ENCODE measurements at places on chromosomes 1 and 21.
A peak's percentile ranks its signal among the peaks of the same experiment; 100 is the strongest.

DNA sequence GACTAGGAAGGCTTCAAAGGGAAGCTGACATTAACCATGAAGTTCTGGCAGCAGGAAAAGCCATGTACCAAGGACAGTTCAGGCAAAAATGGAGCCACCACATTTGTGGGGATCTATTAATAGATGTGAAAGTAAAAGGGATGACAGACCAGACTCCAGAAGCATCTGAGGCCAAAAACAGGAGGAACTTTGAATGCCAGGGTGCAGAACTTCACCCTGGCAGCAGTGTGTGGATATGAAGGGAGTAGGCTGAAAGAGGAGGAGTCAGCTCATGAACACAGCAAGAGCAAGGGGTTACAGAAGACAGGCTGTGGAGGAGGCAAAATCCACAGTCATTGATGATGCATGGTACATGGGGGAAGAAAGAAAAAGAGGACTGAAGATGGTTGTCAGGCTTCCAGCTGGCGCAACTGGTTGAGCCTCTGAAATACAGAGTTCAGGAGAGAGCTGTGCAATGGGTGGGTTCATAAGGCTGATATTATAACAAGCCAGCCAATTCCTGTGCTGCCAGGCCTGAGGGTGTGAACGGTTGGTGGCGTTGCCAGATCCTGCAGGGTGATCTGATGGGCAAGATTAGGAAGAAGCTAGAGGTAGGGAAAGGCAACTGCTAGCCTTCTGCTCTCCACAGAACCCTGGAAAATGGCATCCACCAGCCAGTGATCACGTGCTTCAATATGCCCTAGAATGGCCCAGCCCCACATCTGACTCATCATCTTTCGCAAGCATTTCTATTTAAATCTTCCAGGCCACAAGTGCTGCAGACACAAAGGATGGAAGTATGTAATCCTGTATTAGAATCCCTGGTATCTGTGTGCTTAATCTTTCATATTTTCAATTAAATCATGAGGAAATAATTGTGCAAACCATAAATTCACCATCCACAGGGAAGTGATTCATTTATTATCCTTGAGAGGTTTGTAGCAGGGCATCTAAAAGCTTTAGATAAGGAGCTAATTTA, 81.9 kb downstream of the SLC25A24 start:
- DNase-seq, result no peak

GRCh38 chr1:22247527-22248245, 104.8 kb upstream of the WNT4 start:
- DNase-seq, result no peak

DNA sequence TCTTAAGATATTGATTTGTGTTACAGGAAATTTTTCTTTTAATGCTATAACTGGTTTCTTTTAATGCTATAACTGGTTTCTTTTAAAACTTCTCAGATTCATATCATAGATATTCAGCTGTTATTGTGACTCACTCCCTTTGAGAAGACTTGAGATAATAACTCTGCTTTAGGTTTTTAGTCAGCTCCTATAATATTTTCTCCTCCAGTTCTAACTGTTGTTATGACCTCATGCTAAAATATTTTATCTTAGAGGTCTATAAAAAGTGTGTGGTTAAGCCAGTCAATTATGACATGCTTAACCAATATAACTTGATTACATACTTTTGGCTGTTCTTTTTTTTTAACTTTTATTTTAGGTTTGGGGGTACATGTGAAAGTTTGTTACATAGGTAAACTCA, 280.2 kb downstream of the PTGER3 start:
- no peak for DNase-seq

GRCh38 chr1:54804471-54805132, 3.5 kb upstream of the TTC22 start:
- DNase-seq, result no peak

- DNase-seq, result no peak
Measured at GRCh38 chr1:94257444-94257843, 20.1 kb upstream of the ARHGAP29 start.

GRCh38 chr1:108646648-108647269, 14.1 kb downstream of the HENMT1 start:
- no peak for DNase-seq

GRCh38 chr1:183806125-183806524, 1.2 kb downstream of the RGL1 start:
- peak; percentile 59 for DNase-seq

- DNase-seq, result peak; percentile 62
Measured at GRCh38 chr1:39539252-39539790, 37.3 kb downstream of the PABPC4 start.

DNA sequence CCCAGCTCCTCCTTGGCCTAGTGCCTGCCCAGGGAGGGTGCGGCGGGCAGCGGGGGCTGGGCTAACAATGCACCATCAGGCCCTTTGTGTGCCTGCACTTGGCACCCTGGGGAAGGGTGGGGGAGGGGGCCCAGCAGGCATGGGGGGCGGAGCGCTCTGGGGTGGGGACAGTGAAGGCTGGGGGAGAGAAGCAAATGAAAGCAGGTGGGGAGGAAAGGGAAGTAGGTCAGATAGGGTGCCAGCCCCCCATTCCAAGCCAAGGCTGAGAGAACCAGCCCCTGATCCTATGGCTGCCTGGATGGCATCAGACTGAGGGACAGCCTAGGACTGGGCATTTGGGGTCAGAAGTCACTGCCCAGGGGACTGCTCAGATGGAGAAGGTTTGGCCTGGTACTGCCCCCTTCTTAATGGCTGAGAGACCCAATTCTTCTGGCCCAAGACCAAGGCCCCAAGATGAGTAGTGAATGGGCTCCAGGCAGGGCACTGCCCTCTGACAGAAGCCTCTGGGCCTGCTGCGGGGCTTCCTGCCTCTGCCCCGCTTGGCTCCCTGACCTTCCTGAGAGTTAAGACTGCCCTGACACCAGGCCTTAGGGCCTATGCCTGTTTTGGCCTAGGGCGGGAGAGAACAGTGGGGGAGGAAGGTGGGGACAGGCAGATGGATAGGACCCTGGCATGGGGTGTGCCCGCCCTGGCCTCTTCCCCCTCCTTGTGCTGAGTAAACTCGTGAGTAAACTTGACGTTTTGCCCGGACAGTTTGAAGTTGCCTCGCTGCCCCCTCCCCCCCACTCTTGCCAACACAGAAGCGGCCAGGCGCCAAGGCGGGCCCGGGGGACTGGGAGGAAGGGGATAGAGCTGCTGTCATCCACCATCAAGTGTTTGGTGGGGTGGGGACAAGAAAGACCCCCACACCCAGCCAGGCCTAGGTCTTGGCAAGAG, 2.7 kb downstream of the ZBTB7B start:
- no peak for DNase-seq

All from NCI-H526 treated with DMSO at 0.1 percent for 48 hours (cell line).